ENCODE measurements at places on chromosomes 16 and 17. TPM values are rescaled to one million over a fixed set of nuclear protein-coding genes. Genes with fewer than 3 reads are reported as not detected.

Gene KRT35
- total RNA-seq: not detected

Gene PPP1R9B
- total RNA-seq: 59.7 TPM

Gene NUPR1
- 0.46 TPM for total RNA-seq

Gene NOTUM
- total RNA-seq: 0.69 TPM

Gene FAM20A
- 3.0 TPM for total RNA-seq

Gene TIMP2
- 94.6 TPM for total RNA-seq

Gene EVI2A
- total RNA-seq: 5.5 TPM

Gene NDE1
- 10.6 TPM for total RNA-seq

Gene RGS11
- total RNA-seq: 10.1 TPM

Gene SOX9
- 22.8 TPM for total RNA-seq

Gene KRTAP4-1
- not detected for total RNA-seq

Gene CD300LG
- not detected for total RNA-seq

Gene CHCT1
- not detected for total RNA-seq

Gene HP
- total RNA-seq: 0.23 TPM

Gene GPR142
- total RNA-seq: not detected

Gene ST6GALNAC1
- total RNA-seq: 0.69 TPM

Gene OR3A3
- total RNA-seq: not detected

Gene RMI2
- 4.6 TPM for total RNA-seq

Gene MSLN
- not detected for total RNA-seq

Gene KRT36
- not detected for total RNA-seq

Gene SMPD3
- 69.0 TPM for total RNA-seq

Gene GSE1
- total RNA-seq: 26.5 TPM

Gene MMP2
- 15.0 TPM for total RNA-seq

Gene VAT1L
- 89.0 TPM for total RNA-seq

Gene CNOT1
- total RNA-seq: 99.4 TPM

Gene ELMO3
- 0.69 TPM for total RNA-seq

Gene CCDC154
- total RNA-seq: 0.23 TPM

Gene PPP1R27
- total RNA-seq: not detected

Gene CBLN1
- 58.1 TPM for total RNA-seq

Gene KCNAB3
- 3.7 TPM for total RNA-seq
